Activated naive CD4-positive, alpha-beta T cell treated with anti-CD3 and anti-CD28 coated beads, Interleukin-2, amount 50 U/mL, for 72 hours (primary cell): ENCODE measurements at places on chromosomes 6 and 20. TPM values are rescaled to one million over a fixed set of nuclear protein-coding genes. Genes with fewer than 3 reads are reported as not detected.

POU5F1 gene
- 0.59 TPM for total RNA-seq

PLEKHG1 gene
- 2.1 TPM for total RNA-seq

KCNK16 gene
- not detected for total RNA-seq

PAX1 gene
- not detected for total RNA-seq

C6orf89 gene
- total RNA-seq, result 31.9 TPM

OSBPL2 gene
- total RNA-seq, result 30.0 TPM

PSMB9 gene
- 202 TPM for total RNA-seq

PCSK2 gene
- not detected for total RNA-seq

SLC32A1 gene
- total RNA-seq, result not detected

ADGRG6 gene
- 2.7 TPM for total RNA-seq

ADISSP gene
- total RNA-seq, result 44.7 TPM

OR2B6 gene
- not detected for total RNA-seq

PPP1R16B gene
- total RNA-seq, result 80.4 TPM
